ENCODE measurements at places on chromosomes 5 and 9.
A peak's percentile ranks its signal among the peaks of the same experiment; 100 is the strongest.

DNA sequence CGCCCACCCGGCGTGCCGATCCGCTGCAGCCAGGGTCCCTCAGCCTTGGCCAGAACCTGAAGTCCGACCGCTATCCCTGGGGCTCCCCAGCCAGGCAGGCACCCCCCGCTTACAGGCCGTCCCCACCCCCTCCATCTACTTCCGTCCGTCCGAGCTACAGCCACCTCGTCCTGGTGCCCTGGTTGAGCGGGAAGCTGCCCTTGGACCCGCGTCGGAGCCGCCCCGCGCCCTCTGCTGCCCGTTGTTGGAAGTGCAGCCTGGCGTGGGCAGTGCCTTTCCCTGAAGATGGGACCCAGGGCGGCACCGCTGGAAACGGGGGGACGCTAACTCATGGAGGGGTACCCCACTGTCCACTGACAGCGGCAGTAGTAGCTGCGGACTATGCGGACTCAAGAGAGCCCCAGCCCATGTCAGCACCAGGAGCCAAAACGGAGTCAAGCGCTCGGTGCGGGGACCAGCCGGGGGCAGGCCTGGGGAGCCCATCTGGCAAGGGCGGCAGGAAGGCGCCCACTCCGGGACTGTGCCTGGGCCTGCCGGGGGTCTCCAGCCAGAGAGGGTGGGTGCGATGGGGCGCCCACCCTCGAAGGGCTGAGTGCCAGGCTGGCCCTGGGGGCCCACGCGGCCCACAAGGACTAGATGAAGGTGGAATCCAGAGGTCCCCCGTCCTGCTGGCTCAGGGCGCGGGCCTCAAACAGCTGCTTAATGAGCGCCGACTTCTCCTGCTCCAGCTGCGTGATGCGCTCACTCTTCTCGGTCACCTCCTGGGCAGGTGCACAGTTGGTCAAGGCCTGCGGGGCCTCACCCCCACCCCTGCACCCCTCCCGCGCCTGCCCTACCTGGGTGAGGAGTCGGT lies 6.1 kb downstream of the SAPCD2 start:
- peak; percentile 77 for DNase-seq

DNA sequence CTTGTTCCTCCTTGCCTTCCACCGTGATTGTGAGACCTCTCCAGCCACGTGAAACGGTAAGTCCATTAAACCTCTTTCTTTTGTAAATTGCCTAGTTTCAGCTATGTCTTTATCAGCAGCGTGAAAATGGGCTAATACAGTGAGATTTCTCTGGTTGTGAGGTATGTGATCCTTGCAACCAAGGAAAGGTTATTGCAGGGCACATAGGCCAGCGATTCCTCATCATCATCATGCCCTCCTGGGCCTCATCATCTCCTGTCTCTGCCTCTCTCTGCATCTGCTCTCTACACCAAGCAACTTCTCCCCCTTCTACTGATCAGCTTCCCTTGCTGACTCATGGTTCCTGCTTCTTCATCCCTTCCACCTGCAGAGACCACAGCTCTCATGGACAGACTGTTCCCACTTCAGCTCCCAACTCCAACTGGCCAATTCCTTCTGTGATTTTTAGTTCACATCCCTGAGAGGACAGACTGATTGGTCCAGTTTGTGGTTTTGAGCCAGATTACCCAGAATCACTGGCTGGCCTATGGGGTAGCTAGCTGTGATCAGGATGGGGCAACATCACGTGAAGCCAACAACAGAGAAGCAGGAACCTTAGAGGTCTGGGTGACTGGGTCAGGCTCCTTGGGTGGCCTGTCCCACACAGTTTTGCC lies 53.1 kb downstream of the LIX1 start:
- no peak for DNase-seq

DNA sequence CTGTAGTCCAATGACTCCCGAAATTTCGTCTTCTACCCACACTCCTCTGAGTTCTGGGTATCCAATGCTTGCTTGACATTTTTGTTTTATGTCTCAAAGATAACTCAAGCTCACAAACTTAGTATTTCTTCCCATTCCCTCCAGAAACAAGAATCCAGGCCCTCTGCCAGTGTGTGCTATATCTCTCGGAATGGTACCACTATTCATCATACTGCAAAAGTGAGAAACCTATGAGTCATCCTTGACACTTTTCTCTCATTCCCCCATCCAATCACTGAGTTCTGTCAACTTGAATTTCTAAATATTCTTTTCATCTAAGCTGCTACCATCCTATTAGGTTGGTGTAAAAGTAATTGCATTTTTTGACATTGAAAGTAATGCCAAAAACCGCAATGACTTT lies 9.8 kb downstream of the SLC12A2 start:
- no peak for DNase-seq

DNA sequence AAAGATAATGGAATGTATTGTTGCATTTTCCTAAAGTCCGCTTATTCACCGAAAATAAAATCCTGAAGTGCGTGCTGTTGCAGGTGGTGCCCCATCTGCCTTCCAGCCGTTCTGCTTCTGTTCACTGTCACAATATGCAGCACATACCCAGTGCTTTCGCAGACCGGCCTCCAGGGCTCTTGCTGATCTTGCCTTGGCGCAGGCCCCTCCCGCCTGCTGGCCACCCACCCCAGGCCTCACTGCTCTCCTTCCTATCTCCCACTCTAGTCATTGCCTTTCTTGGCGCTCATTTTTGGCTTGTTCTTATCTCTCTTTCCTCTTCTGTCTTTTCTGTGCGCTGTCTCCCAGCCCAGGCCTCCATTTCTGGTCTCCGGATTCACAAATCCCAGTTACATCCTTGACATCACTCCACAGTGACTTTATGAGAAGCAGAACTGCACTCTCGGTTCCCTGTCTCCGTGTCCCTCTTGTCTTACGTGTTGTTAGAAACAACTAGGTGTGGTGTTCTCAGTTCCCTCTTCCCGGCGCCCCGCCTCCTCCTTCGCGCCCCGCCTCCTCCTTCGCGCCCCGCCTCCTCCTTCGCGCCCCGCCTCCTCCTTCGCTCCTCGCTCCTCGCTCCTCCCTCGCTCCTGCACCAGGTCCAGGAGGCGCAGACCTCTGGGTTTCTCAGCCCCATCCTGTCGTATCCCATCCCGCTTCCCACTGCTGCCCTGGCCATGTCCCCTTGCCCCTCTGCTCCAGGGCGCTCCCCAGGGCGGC lies 201.7 kb upstream of the OTULINL start:
- no peak for DNase-seq

DNA sequence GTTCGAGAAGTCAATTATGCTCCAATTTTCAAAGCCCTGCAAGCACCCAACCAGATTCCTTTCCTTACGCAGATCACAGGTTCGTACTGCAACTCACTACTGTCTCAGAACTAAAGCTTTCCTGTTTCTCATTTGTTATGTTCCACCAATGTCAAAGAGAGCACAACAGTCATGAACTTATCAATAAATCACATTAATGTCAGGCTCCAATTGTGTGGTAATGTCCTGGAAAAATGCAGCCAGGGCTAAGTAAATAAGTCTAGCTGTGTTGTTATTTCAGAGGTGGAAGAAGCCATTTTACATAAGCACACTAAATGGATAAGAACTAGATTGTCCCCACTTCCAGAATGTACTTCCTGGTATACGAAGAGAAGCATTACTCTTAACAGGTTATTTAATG lies 488.6 kb upstream of the PTGER4 start:
- DNase-seq: no peak

GRCh38 chr5:83058726-83059125 lies 18.5 kb downstream of the TMEM167A start:
- DNase-seq: no peak

- no peak for DNase-seq
Observed at GRCh38 chr5:88845081-88845697, 37.8 kb downstream of the MEF2C start.

- DNase-seq: peak; percentile 25
Observed at GRCh38 chr9:133773889-133774655, 35.9 kb upstream of the SARDH start.

DNA sequence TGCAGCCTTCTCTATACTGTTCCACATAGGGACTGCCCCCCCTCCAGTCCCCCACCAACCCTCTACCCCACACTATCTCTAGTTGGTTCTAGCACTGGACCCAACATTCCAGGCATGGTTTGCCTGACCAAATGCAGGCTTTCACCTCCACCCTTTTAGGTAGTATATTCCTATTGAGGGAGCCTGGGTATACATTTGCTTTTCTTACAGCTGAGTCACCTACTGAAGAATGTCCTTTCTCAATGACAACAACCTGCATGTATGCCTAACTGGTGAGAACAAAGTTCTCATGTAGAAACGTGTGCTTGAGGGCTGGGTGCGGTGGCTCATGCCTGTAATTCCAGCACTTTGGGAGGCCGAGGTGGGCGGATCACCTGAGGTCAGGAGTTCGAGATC lies 8.2 kb downstream of the TNIP1 start:
- no peak for DNase-seq

DNA sequence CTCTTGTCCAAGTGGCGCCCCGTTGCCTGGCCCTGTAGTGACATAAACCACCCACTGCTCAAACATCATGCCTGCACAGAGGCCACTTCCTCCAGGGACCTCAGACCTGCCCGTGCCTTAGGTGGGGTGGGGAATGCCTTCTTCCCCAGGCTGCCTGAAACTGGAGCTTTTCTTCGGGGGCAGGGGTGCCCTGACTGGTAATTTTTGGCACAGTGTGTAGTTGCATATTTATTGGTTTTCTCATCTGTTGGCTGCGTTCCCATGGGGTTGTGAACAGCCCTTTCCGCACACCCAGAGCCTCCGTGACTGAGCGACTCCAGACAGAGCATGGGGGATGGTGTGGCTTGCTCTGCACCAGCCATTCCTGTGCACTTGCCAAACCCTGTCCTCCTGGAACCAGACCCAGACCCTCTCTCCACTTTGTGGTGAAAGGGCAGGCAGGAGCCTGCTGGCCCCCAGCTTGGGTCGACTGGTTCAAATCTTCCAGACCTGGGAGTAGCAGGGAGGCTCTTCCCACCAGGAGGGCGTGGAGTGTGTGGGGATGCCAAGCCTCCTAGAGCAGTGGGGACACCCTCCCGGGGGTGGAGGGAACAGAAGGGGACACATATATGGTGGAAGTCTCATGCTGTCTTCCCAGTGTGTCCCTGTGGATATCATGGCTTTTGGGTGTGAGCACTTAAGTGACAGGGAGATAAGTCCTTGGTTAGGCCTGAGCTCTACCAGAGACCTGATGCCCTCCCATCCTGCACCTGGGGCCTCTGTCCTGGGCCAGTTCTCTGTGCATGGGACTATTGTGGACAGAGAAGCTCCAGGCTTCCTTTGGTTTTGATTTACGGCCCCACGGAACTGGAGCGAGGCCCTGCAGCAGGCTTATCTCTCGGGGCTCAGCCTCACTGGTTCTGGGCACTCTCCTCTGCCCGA lies 39.6 kb downstream of the WNK2 start:
- no peak for DNase-seq

GRCh38 chr9:104177676-104178075 lies 83.6 kb downstream of the SMC2 start:
- DNase-seq: no peak

GRCh38 chr9:94679587-94679986 lies 40.3 kb upstream of the FBP1 start:
- DNase-seq: no peak

DNA sequence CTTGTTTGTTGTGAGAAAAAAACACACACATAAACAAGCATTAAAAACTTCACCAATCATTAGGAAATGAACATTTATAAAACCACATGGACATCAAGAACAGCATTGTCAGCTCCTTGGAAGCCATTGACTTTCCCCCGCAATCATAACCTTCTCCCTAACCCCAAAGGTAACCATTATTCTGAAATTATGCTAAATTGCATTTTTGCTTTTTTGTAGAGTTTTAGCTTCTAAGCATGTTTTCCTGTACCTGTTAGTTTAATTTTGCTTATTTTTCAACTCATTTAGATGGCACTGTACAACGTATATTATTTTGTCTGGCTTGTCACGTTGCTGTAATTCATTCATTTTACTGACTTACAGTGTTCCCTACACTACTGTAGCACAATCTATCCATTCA lies 36.8 kb downstream of the PDE6A start:
- DNase-seq: no peak

- no peak for DNase-seq
Observed at GRCh38 chr9:2086971-2087370, 71.8 kb downstream of the SMARCA2 start.

- no peak for DNase-seq
Observed at GRCh38 chr9:31103836-31104235, 1280.6 kb upstream of the ACO1 start.

DNA sequence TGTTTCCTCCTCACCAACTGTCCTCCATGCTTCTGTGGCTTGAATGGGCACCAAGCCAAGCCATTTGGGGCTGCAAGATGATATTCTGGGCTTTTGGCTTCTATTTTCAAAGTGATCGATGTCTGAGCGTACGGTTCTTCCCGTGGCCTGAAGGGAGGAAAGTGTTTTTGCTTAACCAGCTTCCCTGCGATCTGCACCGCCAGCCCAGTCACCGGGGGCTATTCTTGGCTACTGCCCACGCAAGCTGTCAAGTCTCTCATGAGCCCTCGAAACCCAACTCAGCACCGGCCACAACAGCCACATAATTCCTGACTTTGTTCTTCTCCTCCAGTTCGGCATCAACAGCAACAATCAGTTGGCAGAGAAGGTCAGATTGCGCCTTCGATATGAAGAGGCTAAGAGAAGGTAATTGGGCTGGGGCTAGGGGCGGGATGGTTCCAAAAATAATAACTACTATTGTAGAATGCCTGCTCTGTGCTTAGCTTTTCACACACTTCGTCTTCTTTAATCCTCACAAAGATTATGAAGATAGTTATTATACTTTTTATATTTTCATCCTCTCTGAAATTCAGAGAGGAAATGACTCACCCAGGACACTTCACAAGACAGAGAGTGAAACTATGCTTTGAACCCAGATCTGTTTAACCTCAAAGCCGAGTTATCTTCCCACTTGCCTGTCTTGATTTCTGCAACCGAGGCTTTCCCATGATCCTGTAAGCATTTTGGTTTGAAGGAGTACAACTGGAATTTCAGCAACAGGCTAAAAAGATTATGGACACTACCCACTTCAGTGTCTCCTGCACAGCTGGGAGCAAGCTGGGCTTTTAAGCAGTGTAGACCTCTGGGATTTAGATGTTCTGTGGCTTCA lies 76.4 kb upstream of the RARS1 start:
- no peak for DNase-seq

- no peak for DNase-seq
Observed at GRCh38 chr5:165004175-165004574, 1498.8 kb downstream of the MAT2B start.

- no peak for DNase-seq
Observed at GRCh38 chr9:91172329-91172728, 189.4 kb downstream of the AUH start.

Measured in activated naive CD8-positive, alpha-beta T cell treated with anti-CD3 and anti-CD28 coated beads, Interleukin-2, amount 10 ng/mL, durations not matched to agents 7 days and 5 days (primary cell).